Suppressor macrophage (primary cell): ENCODE measurements at places on chromosomes 2 and 18.

GRCh38 chr2:120373424-120373823, 27.5 kb downstream of the INHBB start:
- DNase-seq, result no peak

- no peak for DNase-seq
Measured at GRCh38 chr2:147646818-147647468, 197.9 kb upstream of the ACVR2A start.

GRCh38 chr2:179098080-179098689, 48.2 kb upstream of the CCDC141 start:
- no peak for DNase-seq

DNA sequence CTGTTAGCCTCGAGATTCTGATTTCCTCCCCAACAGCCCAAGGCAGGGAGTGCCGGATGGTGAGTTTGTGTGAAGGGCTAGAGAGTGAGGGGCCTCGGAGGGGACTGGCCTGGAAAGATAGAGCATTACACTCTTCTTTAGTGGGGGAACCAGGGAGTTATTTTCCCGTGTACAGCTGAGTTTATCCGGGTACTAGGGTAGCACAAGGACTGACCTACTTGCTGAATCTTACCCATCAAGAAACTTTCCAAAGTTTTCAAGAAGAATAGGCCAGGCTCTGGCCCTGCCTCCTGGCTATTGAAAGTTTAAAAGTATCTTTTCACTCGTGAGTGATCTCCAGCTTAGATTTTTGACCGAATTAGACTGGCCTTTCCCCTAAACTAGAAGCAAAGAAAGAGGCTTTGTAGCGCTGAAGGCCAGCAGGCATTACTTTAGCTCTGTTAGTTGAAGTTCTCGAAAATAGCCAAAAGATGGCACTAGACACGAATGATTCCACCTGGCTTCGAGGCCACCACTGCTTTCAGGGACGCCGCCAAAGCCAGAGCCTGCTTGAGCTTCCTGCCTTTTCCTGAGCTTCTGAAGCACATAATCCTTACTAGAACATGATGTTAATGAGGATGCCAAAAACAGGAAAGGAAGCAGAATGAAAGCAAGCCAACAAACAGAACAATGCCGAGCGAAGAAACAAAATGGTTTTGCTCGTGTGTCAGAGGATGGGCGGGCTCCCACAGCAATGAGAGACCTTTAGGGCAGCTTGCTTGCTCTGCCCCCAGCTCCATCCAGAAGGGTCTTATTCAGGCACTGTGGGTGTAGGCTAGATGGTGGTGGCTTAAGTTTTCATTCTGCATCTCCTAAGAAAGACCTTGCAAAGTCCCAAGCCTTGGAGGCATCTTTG, 55.8 kb downstream of the TSN start:
- peak; percentile 52 for DNase-seq

DNA sequence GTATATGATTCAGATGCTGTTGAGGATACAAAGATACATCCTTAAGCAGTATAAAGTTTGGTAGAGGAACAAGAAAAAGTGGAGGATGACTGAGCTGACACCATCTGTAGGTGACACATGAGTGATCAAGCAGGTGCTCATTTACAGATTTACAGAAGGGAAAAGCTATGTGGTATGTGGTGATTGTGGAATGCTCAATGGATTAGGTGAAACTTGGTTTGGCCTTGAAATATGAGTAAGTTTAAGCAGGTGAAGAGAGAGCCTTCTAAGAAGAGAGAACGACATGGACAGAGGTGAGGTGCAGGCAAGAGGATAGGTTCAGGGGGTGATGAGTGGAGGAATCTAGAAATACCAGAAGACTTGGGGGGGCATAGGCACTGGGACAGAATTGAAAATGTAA, 5.9 kb downstream of the ASXL3 start:
- no peak for DNase-seq

DNA sequence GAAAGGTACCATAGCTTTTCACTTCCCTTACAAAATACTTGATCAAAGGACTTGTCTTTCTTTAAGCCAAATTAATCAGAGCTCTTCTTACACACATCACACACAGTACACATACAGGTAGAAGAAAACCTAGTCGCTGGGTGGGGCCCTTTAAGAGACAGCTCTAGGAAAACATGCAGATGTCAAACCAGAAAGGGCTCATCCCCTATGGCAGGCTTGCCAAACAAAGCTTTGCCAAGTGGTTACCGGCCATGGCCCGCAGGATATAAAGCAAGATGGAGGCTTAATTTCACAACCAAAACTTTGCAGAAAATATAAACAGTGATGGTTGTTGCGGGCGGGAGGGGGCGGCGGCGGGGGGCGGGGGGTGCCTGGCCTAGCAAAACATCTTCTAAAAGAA, 2156.0 kb upstream of the PIK3C3 start:
- DNase-seq, result no peak

- DNase-seq, result no peak
Measured at GRCh38 chr2:139876321-139876720, 1096.1 kb upstream of the NXPH2 start.

GRCh38 chr2:169362118-169362893, at the start of gene LRP2:
LRP2 (minus strand) TSS chr2:169362534; CDS start chr2:169362399, 135 bp downstream.
- DNase-seq, result peak; percentile 27

- no peak for DNase-seq
Measured at GRCh38 chr2:223306371-223306770, 254.4 kb downstream of the KCNE4 start.

DNA sequence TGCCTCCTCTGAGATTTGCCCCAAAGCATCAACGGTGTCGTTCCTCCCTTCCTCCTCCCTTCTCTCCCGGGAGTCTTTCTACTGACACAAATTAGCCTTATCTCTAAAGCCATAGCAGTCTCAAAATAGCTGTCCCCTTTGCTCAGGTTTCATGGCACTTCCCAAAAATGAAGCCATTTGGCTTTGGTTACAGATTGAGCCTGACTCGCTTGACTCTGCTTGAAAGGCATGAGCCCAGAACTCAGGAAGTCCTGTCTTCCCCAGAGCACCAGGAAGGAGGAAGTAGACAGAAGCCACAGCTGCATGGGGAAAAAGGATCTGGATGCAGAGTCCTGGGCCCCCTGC, 234.4 kb upstream of the RGPD4 start:
- DNase-seq, result no peak

GRCh38 chr2:241224018-241224850, 35.8 kb downstream of the ANO7 start:
- DNase-seq, result no peak

DNA sequence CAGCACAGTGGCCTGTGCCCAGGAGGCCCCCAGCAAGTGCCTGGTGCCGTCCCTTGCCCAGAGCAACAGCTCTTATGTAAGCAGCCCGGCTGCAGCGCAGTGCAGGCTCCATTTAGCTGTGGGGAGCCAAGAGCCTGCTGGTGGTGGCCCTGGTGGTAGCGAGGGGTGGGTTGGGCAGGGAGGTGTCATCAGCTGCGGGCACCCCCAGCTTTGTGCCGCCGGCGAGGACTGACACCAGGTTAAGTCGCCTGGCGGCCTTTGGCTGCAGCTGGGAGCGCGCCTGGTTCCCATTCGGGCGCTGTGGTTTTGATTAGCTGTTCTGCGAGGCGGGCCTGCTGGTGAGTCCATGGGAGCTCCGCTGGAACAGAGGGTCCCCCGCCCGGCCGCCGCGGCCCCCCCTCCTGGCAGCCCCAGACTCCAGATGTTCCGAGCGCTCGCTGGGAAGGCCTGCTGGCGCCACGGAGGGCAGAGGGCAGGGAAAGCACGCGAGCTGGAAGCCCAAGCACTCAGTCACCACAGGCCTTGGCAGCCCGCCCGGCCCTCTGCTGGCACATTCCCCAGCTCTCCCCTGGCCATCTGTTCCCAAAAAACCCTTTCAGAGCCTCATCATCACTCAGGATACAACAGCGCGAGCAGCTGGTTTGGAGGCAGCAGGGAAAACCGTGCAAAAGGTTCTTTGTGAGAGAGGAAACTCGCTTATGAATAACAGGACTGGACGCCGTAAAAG, 18.4 kb downstream of the ATOH8 start:
- peak; percentile 92 for DNase-seq

DNA sequence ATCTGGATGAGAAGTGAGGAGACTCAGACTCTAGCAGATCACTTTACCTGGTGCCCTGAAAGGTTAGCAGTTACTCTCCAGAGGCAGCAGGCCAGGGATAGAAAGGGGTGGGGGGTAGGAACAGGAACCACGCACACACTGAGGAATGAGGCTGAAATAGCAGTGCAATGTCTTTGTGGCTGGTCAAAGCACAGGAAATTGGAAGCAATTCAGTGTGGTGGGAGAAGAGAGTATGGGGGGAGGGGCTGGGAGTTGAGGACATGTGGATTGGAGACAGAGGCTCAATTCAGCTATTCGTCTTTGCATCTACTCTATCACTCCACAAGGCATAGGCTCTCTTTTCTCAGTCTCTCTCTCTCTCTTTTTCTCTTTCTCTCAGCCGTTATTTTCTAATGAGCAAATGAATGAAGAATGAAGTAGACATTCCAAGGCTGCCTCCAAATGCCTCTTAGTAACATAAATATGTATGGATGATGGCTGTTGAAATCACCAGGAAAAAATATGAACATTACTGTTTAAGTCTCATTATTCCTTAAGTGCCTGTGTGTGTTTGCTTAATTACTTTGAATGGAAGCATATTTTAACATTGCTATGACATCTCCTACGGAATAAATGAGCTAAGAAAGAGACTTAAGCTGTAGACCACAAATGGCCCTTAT, 979.4 kb downstream of the TSN start:
- no peak for DNase-seq

GRCh38 chr2:168172071-168172470, 75.3 kb downstream of the STK39 start:
- DNase-seq, result no peak

DNA sequence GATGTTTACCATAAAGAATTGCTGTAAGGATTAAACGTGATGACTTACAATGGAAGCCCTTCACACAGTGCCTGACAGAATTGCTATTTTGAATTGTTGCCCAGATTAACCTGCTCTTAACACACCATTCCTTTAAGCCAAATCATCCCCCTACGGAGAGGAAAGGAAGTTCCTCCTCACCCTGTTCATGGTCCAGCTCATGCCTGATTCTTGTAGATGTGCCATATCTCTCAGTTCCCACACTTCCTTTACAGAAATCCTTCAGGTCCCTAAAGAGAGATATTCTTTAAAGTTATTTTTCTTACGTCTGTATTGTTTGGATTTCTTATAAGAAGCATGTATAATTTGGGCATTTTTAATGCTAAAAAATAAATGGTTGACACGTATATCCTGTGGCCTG, 127.5 kb upstream of the DAPL1 start:
- no peak for DNase-seq

DNA sequence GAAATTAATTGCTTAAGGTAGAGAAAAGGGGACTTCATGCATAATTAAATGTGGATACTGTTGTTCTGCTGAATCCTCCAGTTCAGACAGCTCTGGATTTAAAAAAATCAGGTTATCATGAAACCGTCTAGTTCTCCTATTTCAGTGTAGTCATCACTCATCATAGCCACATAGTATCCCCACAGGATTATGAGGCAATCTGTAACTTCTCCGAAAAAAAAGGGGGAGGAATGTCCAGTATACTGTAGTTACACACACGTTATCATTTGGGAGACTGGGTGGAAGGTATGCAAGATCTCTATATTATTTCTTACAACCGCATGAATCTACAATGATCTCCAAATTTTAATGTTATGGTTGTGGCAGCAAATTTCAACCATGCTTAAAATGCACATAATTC, 114.0 kb downstream of the HIBCH start:
- no peak for DNase-seq

DNA sequence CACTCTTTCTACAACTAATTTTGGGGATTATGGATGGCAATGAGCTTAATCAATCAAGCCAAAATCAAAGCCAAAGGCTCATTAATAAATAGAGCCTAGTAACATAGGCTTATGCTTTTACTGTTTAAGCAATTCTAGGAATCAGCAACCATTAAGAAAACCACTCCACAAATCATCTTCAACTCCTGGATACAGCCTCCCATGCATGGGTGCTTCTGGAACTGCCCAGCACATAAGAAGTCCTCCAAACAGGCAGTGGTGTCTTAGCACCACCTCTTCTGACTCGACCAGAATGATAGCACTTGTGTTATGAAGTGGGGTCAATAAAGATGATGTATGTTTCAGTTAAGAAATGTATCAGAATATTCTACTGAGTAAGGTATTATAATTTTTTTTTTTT, 104.4 kb upstream of the SERPINE2 start:
- no peak for DNase-seq

DNA sequence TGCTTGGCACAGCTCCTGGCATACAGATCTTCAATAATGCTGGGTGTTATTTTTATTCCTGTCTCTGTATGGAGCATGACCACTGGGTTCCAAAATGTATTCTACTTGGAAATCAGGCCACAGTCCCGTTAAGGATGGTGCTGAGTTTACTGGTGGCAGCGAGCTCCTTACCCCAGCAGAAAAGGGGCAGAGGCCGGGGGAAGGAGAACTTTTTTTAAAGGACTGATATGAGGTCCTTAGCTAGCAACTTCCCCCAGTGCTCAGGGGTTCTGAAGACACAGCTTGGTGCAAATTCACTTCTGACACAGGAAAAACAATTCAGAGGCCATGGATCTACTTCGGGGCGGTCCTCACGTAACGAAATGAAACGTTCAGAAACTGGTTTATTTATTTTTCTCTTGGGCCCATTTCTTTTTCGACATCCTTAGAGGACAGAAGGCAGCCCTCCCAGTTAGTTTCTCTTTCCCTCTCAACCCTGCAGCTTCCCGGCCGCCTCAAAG, 872 bp downstream of the RDH14 start:
- DNase-seq, result peak; percentile 22

DNA sequence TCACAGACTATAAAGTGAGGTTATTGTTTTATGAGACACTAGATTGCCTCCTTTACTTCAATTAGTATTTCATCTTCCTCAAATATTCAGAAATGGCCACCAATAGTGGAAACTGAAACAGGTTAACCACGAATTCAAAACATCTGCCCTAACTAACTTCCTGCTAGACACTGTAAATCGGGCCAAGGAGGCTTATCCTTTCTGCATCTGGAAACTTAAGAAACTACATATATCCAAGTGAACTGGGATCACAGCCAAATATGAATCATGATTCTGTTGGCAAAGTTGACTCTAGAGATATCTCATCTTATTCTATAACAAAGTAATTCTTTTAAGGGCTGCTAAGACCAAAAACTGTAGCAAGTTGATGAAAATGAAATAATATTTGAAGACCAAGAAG, 136.6 kb upstream of the ZC3H15 start:
- DNase-seq, result no peak

- DNase-seq, result peak; percentile 79
Measured at GRCh38 chr18:8478166-8478967, 130.9 kb upstream of the RAB12 start.

- DNase-seq, result no peak
Measured at GRCh38 chr2:238388794-238389193, 37.9 kb upstream of the ASB1 start.

GRCh38 chr18:48589797-48590519, 51.1 kb downstream of the CTIF start:
- DNase-seq, result no peak

DNA sequence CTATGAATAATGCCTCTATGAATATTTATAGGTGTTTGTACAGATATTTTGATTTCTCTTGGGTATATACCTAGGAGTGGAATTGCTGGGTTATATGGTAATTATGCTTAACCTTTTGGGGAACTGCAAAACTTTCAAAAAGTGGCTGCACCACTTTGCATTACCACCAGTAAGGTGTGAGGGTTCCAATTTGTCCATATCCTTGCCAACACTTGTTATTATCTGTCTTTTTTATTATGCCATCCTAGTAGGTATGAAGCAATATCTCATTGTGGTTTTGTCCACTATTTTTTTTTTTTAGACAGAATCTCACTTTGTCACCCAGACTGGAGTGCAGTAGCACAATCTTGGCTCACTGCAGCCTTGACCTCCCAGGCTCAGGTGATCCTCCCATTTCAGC, 112.2 kb upstream of the FBXO11 start:
- no peak for DNase-seq

GRCh38 chr2:98884658-98885057, 51.4 kb downstream of the CRACDL start:
- no peak for DNase-seq
